ENCODE measurements at places on chromosomes 4 and X. TPM values are rescaled to one million over a fixed set of nuclear protein-coding genes. Genes with fewer than 3 reads are reported as not detected.

The SPP1 gene
- total RNA-seq: 17.0 TPM

The REPS2 gene
- 4.3 TPM for total RNA-seq

The ZDHHC15 gene
- total RNA-seq: not detected

The MAMLD1 gene
- total RNA-seq: 0.67 TPM

The DMP1 gene
- total RNA-seq: not detected

The SLC4A4 gene
- under 0.01 TPM for total RNA-seq

The ADGRG2 gene
- under 0.01 TPM for total RNA-seq

The NMU gene
- total RNA-seq: 0.36 TPM

The SMIM31 gene
- not detected for total RNA-seq

The GUCY1B1 gene
- 1.2 TPM for total RNA-seq

The OPN1LW gene
- not detected for total RNA-seq

The FGFBP1 gene
- total RNA-seq: not detected

The SOD3 gene
- 0.34 TPM for total RNA-seq

The HPF1 gene
- 22.5 TPM for total RNA-seq

The CXCL11 gene
- 1.7 TPM for total RNA-seq

The CT45A7 gene
- total RNA-seq: not detected

The CDKL5 gene
- 3.1 TPM for total RNA-seq

The BTK gene
- under 0.01 TPM for total RNA-seq

All from melanocyte of skin (primary cell).